GM03348 (cell line): ENCODE measurements at places on chromosomes 6 and 20.

- no peak for DNase-seq
Observed at GRCh38 chr6:140854318-140854717, 1278.4 kb upstream of the GJE1 start.

GRCh38 chr6:132168961-132169360, 217.8 kb upstream of the CCN2 start:
- no peak for DNase-seq

DNA sequence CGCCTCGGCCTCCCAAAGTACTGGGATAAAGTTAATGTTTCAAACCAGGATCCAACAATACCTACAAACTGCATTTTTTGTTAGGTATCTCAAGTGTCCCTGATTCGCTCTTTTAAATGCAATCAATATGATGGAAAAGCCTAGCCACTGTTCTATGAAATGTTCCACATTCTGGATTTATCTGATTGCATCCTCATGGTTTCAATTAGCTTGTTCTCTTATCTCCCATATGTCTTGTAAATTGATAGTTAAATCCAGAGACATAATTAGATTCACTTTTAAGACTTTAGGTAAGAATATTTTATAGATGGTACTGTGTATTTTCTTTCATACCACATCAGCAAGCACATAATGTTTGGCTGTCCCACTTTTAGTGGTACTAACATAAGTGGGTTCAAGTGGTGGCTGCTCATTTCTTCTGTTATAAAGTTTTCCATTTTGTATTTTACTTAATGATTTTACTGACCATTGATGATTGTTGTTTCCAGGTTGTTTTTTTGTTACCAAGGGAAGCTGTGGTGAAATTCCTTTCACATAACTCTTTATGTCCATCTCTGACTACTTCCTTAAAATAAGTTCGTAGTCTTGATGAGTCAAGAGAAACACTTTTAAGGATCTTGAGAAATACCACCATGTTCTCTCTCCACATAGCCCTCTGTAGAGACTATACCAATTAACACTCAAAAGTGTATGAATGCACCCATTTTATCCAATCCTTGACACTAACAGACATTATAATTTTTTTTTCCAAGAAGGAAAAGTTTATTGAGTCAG, 40.5 kb downstream of the RNGTT start:
- no peak for DNase-seq

- DNase-seq = no peak
Observed at GRCh38 chr6:140124498-140124897, 750.0 kb upstream of the CITED2 start.

- DNase-seq = no peak
Observed at GRCh38 chr6:136544326-136544725, 5.9 kb downstream of the MAP7 start.

GRCh38 chr20:37669773-37670236, 24.0 kb upstream of the CTNNBL1 start:
- DNase-seq = no peak

GRCh38 chr6:16302721-16303552, 64.5 kb downstream of the GMPR start:
- no peak for DNase-seq

- no peak for DNase-seq
Observed at GRCh38 chr6:95071464-95071863, 505.9 kb upstream of the MANEA start.

DNA sequence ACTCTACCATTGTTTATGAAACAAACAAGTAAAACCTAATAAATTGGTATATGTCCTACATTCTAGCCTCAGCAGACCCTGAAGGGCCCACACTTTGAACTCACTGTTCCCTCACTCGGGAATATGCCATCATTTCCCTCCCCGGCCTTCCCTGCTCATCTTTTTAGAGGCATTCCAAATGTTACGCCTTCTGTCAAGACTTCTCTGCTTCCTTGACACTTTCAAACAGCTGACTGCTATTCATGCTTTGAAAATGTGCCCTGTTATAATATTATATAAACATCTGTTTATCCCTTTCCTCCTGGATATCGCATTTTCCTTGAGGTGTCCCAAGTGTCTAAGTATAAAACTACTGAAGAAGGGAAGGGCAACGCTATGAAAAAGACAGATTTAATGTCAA, 249.5 kb upstream of the THEMIS start:
- no peak for DNase-seq

GRCh38 chr6:128713461-128713860, 169.5 kb upstream of the LAMA2 start:
- DNase-seq = peak; percentile 52

DNA sequence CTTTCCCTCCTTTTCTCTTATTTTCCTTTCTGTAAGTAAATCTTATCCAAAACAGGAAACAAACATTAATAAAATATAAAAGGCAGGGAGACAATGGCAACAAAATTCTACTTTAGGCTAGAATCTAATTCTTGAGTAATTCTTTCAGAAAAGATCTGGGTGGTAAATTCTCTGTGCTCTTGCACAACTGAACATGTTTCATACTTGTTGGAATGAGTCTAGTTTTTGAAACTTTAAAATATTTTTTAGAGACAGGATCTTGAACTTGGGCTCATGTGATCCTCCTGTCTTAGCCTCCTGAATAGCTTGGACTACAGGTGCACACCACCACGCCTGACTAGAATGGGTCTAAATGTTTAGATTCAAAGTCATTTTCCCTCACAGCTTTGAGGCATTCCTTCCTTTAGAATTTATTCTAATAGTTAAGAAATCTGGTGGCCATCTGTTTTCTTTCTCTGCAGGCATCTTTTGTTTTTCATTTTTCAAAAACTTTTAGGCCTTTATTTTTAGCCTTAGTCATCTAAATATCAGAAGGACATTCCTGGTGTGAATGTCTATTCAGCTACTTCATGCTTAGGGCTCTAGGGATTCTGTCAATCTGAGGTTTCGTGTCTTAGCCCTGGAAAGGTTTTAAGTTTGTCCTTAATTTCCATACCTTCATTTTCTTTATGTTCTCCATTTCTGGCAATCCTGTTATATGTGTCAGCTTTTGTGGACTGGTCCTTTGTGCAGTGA, 76.5 kb downstream of the CDKAL1 start:
- DNase-seq = peak; percentile 48

DNA sequence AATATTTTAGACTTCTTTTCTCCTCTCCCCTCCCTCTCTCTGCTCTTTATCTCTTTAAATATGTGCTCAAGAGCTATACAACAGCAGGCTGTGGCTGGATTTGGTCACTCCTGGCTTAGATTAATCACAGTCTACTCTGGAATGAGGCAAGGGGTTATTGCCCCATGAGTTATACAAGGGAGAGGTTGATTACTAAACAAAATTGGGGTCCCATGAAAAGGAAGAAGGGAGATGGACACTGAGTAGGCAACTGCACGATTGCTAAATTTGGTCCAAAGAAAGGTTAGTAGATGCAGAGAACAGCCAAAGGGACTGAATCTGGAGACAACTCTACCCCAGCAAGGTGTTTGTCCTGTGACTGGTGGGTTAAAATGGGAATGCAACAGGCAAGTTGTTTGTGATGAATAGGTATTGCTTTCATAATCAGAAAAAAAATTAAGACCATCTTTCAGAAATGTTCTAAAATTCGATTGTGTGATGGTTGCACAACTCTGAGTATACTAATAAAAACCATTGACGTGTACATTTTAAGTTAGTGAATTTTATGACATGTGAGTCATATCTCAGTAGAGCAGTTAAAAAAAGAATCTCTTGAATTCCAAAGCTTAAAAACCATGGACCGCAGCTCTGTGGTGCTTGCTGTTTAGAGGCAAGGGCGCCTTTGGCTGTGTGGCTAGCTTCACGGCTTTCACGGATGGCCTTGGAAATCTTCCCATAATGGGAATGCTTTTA, 57.1 kb downstream of the KIZ start:
- peak; percentile 86 for DNase-seq

DNA sequence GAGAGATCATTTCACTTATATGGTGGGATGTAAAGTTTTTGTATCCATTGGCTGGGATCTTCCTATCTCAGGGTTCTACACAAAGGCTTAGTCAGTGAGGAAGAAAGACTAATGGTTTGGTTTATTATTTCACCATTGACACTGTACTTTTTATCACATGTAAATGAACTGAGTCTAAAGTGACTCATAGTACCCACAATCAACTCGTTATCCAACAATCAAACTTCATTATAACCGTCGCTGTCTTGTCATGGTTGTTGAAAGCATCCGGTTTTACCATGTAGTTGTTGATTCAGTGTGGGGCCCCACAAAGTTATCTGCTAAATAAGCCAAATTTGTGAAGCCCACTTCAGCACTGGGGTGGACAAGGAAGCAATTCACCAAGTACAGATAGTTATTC, 55.8 kb upstream of the MTRF1L start:
- no peak for DNase-seq

- DNase-seq = no peak
Observed at GRCh38 chr6:79737172-79737571, 106.0 kb downstream of the SH3BGRL2 start.

- no peak for DNase-seq
Observed at GRCh38 chr6:36364669-36365479, 22.6 kb downstream of the ETV7 start.

DNA sequence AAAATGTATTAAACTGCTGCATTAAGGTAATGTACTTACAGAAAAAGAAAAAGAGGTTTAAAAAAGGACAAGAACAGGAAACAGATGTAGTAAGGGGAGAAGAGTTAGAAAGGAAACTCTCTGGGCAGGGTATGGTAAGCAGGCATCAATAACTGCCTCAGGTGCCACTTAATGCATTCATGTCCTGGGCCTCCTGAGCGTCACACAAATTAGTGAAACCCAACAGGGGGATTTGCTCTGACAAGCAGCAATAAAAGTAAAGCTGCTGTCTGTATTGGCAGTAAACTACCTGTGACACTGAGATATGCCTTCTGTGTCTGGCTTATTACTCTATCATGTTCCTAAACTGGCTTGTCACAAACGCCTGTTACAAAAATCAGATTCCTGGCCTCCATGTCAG, 1.5 kb upstream of the EFHC1 start:
- DNase-seq = no peak

GRCh38 chr6:113018351-113019151, 671.4 kb downstream of the RFPL4B start:
- DNase-seq = peak; percentile 52
